ENCODE measurements at places on chromosomes 1 and 21. TPM values are rescaled to one million over a fixed set of nuclear protein-coding genes. Genes with fewer than 3 reads are reported as not detected.

The RNU1-3 gene
- under 0.01 TPM for total RNA-seq

DNA sequence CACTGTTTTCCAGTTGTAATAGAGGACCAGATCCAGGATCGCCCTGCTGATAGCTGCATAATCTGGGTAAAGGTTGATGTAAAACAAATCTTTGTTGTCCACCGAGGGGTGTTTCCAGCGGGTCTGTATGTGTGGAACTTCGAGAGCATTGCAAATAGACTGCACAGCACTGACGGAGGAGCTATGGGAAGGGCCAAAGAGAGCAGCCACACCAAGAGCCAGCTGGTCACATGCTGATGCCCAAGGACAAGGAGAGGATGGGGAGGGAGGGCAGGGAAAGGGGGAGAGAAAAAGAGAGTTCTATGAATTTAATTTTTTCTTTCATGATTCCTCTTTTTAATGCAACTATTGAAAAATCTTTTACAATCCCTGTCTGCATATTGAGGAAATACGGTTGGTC lies 250.0 kb downstream of the GRIK1 start:
- DNase-seq, result no peak

DNA sequence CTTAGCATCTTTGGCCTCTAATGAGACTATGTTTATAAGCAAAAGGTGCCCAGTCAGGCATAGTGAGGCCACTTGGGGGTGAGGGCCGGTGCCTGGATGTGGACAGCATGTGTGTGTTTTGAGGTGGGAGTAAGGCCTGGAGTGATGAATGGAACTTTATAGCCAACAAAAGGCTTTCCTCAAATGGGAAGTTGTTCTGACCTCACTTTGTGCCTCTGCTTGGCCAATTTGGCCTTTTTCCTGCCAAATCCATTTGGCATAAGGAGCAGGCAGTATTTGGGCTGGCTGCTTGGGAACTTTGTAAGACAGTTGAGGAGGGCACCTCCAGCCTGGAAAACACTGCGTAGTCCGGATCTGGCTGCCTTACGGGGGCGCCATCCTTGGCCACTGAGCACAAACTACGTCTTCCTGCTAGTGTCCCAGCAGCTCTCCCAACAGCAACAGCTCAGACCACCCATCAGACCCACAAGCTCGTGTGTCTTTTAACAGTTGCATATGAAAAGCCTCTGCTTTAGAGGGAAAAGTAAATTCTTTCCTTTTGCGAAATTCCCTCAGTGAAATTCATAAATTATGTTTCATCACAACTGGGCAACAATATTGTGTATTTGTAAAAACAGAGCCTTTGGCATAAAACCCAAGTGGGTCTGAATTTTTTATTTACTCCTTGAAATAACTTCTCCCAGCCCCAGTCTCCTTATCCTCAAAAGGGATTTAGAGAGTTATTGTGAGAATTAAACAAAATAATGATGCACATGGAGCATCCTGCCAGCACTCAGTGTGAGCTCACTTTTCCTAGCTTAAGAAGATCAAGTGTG lies 322.9 kb downstream of the DISC1 start:
- no peak for DNase-seq

DNA sequence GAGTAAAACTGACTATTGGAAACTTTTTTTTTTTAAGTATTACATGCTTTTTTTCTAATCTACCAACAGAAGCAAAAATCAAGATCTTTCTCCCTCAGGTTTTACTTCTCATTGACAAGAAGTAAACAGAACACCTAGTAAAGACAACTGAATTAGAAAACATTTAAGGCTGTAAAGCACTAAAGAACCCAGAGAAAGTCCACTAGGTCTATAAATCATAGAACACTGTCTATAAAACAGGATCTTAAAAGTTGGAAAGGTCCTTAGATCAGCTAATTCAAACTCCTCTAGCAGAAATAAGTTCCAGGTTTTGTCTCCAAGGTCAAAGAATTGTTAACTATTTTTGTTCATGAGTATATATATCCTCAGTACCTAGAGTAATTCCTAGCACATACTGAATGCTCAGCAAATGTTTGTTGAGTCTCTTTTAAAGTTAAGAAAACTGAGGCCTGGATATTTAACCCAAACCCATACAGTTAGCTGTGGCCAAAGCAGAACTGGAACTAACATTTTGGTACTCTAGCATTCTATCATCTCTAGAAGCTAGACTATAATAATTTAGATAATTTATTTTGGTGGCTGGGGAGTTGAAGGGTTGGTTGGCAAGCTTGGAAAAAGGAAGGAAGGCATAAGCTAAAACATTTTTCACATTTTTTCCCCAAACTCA lies 3.0 kb downstream of the EPS15 start:
- DNase-seq, result no peak

- DNase-seq, result no peak
Measured at GRCh38 chr1:66374561-66375111, 159.3 kb upstream of the SGIP1 start.

- no peak for DNase-seq
Measured at GRCh38 chr1:248114890-248115289, 19.9 kb downstream of the OR2L13 start.

The HES3 gene
- total RNA-seq, result not detected

DNA sequence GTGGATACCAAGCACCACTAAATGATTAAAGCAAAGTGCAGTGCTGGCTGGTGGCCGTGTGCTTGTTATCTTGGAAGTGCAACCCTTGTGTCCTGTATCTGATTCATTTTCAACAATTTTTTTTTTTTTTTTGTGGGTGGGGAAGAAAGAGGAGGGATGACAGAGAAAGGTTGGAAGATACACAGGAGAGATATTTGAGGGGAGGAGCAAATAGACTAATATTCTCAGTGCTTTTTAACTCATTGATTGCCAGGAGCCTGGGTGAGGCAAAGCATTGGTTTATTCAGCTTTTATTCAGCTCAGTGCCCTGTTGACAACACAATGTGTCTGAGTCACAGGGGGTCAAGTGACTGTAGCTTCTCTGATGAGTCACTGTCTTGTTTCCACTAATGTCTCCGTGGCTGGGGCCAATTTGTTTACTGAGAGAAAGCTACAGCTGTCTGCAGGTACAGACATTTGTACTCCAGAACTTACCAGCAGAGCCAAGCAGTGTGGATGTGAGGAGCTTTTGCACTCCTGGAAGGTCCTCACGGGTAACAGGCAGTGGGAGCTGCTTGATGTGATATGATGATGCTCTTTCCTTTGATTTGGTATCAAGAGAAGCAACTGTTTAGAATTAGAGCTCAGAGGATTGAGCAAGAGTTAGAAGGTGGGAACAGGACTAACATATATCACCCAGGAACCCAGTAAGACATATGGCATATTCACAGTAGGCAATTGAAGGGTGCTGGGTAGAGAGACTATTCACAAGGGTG lies 23.6 kb upstream of the DNM3 start:
- DNase-seq, result peak; percentile 37

- peak; percentile 56 for DNase-seq
Measured at GRCh38 chr1:174217787-174218574, 58.7 kb downstream of the RABGAP1L start.

GRCh38 chr1:155871390-155871789 lies 12.0 kb downstream of the SYT11 start:
- peak; percentile 25 for DNase-seq

GRCh38 chr1:119409731-119410130 lies 5.2 kb upstream of the HSD3B2 start:
- DNase-seq, result no peak

DNA sequence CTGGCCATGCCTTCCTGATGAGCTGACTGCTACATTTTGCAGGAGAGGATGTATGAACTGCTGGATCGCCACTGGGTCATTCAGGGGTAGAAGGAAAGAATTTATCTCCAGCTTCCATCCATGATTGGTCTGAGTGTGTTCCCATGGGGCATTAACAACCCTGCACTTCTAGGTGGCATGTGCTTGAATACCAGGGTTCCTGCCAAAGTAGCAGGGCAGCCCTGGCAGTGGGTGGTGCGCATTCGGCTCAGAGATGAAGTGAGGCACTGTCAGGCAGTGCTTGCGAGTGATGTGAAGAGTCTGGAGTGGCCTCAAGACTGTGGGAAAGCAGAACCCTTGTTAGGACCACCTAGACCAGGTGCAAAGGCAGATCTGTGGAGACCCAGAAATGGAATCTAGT lies 294.9 kb downstream of the ASTN1 start:
- no peak for DNase-seq

DNA sequence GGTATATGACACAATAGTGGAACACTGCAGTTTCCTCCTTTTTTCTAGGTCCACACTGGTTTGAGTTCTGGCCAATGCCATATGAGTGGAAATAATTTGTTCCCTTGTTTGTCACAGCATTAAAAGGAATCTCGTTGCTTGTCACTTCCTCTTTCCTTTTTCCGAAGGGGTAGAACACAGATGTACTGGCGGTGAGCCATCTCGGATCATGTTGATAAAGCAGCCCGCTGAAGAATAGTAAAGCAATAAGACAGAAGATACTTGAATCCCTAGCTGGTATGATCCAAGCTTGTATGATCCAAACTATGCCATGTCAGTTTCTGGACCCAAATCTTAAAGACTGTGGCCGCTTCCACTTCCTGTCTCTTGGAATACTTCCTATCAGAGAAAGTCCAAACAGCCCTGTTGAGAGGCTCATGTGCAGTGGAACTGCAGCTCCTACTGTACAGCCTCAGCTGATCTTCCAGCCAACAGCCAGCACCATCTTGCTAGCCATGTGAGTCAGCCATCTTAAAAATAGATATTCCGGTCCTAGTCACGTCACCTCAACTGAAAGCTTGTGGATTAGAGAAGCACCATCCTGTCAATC lies 40.3 kb downstream of the CFHR5 start:
- DNase-seq, result peak; percentile 82

- DNase-seq, result no peak
Measured at GRCh38 chr1:92443893-92444292, 42.8 kb downstream of the GFI1 start.

The EVA1B gene
- 96.3 TPM for total RNA-seq

The ZMYND12 gene
- 0.60 TPM for total RNA-seq

- DNase-seq, result no peak
Measured at GRCh38 chr1:236207121-236207520, 64.8 kb downstream of the GPR137B start.

The TTLL7 gene
- 0.40 TPM for total RNA-seq

GRCh38 chr1:158053276-158053675 lies 59.8 kb downstream of the KIRREL1 start:
- peak; percentile 24 for DNase-seq

GRCh38 chr1:167064621-167065020 lies 25.6 kb downstream of the GPA33 start:
- no peak for DNase-seq

DNA sequence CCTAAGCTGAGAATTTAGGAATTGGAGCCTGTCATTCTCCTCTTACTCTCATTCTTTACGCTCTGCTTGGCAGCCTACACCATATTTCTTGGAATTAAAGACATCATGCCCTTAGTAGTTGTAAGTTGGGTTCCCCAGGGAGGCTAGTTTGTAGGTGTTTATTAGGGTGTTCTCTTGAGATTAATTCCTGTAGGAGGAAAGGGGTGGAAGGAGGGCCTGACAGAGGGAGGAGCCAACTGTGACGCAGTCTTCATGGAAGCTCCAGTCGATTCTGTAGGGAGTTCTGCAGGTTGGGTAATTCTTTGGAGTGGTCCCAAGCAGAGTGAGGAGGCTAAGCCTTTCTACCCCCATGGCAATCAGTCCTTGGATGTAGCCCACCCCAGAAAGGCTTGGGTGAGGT lies 111.4 kb downstream of the HHAT start:
- DNase-seq, result no peak

The RPTN gene
- total RNA-seq, result not detected

- no peak for DNase-seq
Measured at GRCh38 chr1:203624341-203624712, 2.3 kb upstream of the ATP2B4 start.

GRCh38 chr1:111470596-111470995 lies 3.2 kb upstream of the C1orf162 start:
- DNase-seq, result no peak

The PEAR1 gene
- 16.3 TPM for total RNA-seq

GRCh38 chr1:158049853-158050252 lies 56.4 kb downstream of the KIRREL1 start:
- no peak for DNase-seq
